ENCODE measurements at places on chromosomes 2 and 18.
A peak's percentile ranks its signal among the peaks of the same experiment; 100 is the strongest.

- no peak for DNase-seq
Measured at GRCh38 chr18:46767217-46767616, 10.4 kb upstream of the ST8SIA5 start.

DNA sequence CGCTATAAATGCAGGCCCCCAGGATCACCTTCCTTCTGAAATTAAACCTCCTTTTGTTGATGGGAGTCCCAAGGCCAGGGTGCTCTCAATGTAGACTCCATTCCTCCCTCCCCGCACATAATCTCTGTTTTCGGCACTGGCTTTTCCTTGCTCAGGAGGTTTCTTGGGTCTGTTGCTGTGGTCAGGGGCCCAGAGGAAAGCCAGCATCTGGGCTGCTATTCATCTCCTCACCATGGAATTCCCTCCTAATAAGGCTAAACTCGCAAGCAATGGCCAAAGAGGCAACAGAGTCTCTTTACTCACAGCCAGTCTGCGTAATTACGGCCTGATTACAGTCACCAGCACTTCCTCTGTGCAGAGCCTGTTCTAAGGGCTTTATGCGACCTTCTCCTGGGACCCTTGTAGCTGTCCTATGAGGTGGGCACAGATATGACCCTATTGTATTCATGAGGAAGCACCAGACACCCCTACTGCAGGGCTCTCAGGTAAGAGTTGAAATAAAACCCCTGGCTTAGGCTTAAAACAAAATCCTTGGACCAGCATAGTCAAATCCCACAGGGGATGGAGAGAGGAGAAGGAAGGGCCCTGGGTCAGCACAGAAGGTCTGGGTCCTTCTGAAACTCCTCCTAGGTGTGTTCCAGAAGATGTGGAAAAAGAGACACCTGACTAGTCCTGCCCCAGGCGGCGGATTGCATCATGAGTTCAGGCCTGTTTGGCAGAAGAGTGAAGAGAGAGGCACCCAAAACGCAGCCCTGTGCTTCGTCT is 105.0 kb upstream of the SH3BP4 start:
- DNase-seq: no peak

GRCh38 chr2:135839713-135840112 is 2.7 kb upstream of the LCT start:
- DNase-seq: no peak

GRCh38 chr18:57081899-57082298 is 65.0 kb upstream of the BOD1L2 start:
- no peak for DNase-seq

DNA sequence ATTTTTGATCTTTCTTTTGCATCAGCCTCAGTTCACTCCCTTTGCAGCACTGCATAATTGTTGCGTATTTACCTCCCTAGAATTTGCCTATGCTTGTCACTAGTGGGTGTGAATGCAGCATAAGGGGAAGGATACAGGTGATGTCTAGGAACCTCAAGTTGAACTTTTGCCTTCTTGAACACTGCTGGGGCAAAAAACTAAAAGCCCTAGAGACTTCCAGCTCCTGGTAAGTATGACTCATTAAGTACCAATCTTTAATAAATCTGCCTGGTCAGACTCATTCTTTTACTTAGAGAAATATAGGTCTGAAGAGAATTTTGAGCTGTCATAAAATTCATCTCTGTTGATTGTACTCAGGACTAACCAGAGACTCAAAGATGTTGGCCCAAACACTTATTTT is 547.3 kb upstream of the FANCL start:
- DNase-seq: no peak

GRCh38 chr2:105895990-105896764 is 151.5 kb downstream of the NCK2 start:
- no peak for DNase-seq

DNA sequence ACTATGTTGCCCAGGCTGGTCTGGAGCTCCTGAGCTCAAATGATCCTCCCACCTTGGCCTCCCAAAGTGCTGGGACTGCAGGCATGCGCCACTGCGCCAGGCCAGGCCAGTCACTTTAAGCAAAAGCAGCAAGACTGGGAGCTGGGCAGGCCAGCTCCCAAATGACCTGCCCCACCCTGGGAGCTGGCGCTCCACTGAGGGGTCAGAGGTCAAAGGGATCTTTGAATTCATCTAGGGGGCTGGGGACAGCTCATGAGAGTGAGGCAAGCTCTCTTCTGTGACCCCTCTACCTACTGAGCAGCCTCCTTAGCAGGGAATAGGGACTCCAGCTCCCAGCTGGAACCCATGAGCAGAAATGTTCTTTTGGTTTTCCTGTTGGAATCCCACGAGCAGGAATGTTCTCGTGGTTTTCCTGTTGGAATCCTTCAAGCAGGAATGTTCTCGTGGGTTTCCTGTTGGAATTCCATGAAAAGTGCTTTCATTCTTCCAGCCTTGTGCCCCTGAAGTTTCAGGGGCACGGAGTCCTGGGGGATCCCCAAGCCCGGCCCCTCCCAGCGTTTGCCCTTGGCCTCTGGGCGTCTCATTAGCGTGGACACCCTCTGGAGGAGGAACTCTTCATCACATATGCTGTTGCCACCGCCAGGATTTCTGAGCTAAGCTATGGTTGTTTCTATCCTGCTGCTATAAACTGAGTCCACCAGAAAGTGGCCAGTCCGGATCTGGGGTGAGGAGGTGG is 162.0 kb upstream of the HAAO start:
- no peak for DNase-seq

- DNase-seq: no peak
Measured at GRCh38 chr2:162062559-162062958, 11.5 kb downstream of the DPP4 start.

- no peak for DNase-seq
Measured at GRCh38 chr2:110106642-110107041, 9.0 kb downstream of the MALL start.

- no peak for DNase-seq
Measured at GRCh38 chr18:13389491-13390131, 171.1 kb downstream of the LDLRAD4 start.

DNA sequence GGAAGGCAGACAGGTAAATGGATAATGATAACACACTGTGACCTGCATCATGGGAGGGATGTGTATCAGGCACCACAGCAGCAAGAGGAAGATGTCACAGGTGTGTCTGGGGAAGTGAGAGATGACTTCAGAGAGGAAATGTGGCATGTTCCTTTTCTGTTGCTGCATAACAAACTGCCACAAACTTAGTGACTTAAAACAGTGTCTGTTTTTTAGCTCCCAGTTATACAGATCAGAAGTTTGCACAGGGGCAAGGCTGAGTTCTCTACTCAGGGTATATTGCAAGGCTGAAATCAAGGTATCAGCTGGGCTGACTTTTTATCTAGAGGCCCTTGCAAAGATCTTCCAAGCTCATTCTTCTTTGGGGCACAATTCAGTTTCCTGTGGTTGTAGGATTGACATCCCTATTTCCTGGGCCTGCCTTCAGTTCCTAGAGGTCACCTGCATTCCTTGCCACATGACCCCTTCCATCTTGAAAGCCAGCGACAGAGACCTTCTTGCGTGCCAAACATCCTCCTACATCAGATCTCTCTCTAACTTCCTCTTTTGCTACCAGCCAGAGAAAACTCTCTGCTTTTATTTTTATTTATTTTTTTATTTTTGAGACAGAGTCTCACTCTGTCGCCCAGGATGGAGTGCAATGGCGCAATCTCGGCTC is 2.1 kb upstream of the MAP3K2 start:
- no peak for DNase-seq

DNA sequence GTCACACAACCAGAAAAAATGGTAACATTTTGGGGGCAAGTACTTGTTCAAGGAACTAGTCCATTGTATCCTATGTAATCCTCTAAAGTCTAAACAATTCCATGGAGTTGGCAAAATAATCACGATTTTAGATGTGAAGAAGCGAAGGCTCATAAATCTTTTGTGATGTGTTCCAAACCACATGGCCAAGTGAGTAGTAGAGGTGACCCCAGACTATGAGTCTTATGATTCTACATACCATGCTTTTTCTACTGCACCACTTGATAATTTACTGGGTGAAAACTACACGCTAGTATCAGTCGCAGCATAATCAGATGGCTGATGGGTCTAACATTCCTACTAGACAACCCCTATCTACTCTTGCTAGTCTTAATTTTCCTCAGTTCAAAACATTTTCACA is 371.4 kb downstream of the OSR1 start:
- no peak for DNase-seq

- no peak for DNase-seq
Measured at GRCh38 chr2:78261454-78261853, 739.3 kb upstream of the LRRTM4 start.

DNA sequence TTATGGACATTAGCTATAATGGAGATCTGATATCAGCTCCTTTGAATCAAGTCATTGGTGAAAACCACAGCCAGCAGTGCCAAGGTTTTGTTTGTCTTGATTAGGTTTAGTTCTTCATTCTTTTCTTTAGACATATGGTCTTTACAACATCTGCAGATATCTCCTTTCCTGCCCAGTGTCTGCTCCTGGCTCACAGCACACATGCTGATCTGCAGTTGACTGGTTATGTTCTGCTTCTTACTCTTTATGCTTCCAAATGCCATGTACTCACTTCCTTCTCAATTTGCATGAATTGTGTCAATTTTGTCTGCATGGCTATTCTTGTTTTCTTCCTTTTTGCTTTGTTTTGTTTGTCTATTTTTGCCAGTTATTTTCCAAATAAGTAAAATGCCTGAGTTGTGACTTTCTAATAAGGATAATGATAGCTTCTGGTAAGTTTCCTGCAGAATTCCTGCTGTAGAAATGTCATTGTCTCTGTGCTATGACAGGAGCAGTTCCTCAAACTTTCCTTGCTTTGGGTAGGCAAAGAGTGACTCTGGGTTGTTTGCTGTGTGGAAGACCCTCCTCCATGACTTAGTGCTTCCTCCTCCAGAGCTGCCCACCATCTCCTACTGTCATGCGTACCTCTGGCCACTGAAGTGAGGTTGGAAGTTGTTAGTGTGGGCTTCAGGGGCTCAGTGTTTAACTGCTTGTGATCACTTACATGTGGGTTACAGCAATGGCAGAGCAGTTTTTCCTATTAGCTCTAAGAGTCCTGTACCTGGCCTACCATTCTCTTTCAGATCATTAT is 8.2 kb downstream of the ARHGAP25 start:
- DNase-seq: no peak

- no peak for DNase-seq
Measured at GRCh38 chr2:120142528-120143219, 80.5 kb downstream of the TMEM185B start.

DNA sequence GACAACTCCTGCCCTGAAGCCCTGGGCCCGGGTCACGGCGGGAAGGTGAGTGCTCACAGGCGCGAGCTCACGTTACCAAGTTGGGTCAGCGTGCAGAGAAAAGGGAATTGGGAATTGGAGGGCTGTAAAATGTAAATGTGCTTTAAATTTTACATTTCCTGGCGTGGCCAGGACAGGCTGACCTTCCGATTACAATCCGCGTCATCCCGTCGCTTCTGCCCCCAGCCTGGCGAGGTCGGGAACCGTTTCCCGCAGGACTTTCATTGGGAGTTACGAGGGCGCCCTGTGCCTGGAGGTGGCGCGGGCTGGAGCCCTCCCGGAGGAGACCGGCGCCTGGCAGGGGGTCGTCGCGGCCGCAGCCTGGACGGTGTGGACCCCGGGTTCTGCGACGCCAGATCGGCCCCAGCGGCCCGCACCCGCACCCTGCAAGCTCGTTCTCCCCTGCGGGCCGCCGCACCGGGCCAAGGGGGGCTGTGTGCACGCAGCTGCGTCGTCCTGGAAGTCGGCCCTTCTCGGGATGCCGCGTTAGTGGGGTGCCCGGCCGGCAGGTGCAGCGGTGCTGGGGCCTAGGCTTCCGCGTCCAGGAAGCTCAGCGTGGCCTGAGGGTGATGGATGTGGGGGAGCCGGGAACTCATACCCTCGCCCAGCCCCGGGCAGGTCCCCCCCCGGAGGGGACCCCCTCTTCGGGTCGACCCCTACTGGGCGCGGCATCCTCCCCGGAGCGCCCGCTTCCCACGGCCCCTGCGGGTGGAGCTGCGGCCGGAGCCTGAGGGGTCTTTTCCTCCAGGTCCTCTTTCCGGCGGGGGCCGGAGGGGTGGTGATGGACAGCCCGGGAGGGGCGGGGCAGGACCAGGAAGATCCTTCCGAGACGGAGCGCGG is 63.9 kb downstream of the LRRFIP1 start:
- DNase-seq: no peak

- DNase-seq: peak; percentile 9
Measured at GRCh38 chr18:36828157-36828629, 609 bp downstream of the TPGS2 start.

- no peak for DNase-seq
Measured at GRCh38 chr2:34254272-34254878, 655.3 kb upstream of the FAM98A start.

DNA sequence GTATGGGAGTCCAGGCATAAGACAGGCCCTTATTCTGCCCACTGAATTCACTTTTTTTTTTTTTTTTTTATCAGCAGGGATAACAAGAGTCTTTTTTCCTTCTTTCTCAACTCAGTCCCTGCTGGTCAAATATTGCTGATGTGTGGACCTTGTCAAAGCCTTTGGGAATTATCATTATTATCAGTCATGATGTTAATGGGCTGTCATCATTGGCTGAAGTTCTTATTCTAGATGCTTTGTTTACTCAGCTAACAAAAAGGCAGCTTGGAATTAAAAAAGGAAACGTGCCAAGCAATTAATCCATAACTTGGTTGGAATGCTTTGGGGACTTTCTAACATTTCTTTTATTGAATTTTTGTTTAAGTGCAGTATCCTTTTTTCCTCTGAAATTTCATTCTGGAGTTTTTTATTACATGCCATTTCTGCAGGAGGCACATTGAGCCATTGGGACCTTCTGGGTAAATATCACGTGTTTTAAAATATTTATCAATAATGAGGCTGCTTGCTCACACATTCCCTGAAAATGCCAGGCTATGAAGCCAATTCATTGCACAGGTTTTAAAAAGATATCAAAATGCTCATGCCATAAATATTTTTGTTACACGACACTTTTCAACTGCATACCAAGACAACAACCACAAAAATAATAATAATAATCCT is 246.3 kb downstream of the TXNL1 start:
- DNase-seq: no peak

- no peak for DNase-seq
Measured at GRCh38 chr2:36395866-36396265, 40.3 kb downstream of the CRIM1 start.

GRCh38 chr18:14912967-14913366 is 165.0 kb downstream of the ANKRD30B start:
- DNase-seq: no peak

DNA sequence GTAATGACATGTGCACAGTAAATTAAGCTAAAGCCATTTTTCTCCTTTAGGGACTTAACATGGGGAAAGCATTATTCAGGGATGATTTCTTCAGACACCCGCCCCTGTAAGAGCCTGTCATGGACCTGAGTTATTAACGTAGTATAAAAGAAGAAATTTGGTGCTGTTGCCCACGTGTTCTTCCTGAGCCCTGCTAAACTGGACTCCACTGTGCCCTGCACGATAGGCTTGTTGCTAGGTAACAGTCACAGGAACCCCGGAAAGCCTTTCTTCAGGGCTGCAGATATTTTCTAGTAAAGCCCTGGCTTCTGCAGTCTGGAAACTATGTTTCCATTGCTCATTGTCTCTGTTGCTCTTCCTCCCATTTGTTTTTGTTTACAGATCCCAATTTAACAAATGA is 157.9 kb downstream of the LRRC30 start:
- DNase-seq: no peak

All from activated T-cell treated with anti-CD3 and anti-CD28 coated beads for 24 hours (primary cell).